ENCODE measurements at places on chromosomes 2 and 18.

- no peak for DNase-seq
These were observed 391.2 kb downstream of the FBXO15 start for GRCh38 chr18:73756256-73757091.

GRCh38 chr2:219332542-219332941 is at the start of gene RESP18:
TSS of gene RESP18 (minus strand) at chr2:219332744.
- no peak for DNase-seq

- DNase-seq, result no peak
These were observed 478.5 kb downstream of the LRP1B start for GRCh38 chr2:141652308-141652707.

GRCh38 chr18:33578518-33579348 is 714 bp downstream of the ASXL3 start:
- no peak for DNase-seq

All from BJ (cell line).